ENCODE measurements at places on chromosomes 13 and 19. TPM values are rescaled to one million over a fixed set of nuclear protein-coding genes. Genes with fewer than 3 reads are reported as not detected.

FGF9 gene
- not detected for total RNA-seq

SLC1A6 gene
- not detected for total RNA-seq

CYP2A6 gene
- total RNA-seq: not detected

PCDH20 gene
- total RNA-seq: 0.10 TPM
